RPMI7951 (cell line): ENCODE measurements at places on chromosomes 1 and 21. TPM values are rescaled to one million over a fixed set of nuclear protein-coding genes. Genes with fewer than 3 reads are reported as not detected.

Gene NBPF10
- 0.49 and 0.84 TPM in 2 replicates for total RNA-seq

Gene OR2AK2
- total RNA-seq: not detected in 2 replicates

Gene S100A8
- total RNA-seq: 0.68 and 4.7 TPM in 2 replicates

Gene LRRC53
- total RNA-seq: not detected in 2 replicates
